ENCODE measurements at places on chromosomes 6 and 20.

GRCh38 chr6:56243518-56244070 is 3.8 kb downstream of the COL21A1 start:
- no peak for DNase-seq

DNA sequence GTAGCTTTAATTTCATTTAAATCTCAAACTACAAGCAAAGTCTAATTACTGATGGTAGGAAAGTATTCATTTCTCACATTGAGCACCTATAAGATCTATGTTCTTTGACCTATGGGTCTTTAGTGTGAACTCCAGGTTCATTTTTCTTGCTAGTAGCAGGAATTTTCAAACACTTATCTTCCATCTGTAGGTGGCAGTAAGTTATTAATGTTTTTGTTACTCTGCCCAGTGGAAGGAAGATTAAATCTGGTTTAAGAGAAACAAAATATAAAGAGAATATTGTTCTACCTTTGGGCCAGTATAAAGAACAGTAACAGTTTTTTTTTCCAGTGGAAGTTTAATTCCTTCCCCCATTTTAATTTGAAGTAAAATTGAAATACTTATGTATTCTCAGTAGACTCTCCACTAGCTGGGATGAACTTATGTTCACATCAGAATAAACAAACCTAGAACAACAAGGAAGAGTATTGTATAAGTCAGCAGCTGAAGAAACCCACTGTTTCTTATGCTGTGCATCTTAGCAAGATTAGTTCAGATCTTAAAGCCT is 328.2 kb downstream of the PHF3 start:
- DNase-seq: no peak

GRCh38 chr6:12968839-12969558 is 252.4 kb downstream of the PHACTR1 start:
- DNase-seq: no peak

DNA sequence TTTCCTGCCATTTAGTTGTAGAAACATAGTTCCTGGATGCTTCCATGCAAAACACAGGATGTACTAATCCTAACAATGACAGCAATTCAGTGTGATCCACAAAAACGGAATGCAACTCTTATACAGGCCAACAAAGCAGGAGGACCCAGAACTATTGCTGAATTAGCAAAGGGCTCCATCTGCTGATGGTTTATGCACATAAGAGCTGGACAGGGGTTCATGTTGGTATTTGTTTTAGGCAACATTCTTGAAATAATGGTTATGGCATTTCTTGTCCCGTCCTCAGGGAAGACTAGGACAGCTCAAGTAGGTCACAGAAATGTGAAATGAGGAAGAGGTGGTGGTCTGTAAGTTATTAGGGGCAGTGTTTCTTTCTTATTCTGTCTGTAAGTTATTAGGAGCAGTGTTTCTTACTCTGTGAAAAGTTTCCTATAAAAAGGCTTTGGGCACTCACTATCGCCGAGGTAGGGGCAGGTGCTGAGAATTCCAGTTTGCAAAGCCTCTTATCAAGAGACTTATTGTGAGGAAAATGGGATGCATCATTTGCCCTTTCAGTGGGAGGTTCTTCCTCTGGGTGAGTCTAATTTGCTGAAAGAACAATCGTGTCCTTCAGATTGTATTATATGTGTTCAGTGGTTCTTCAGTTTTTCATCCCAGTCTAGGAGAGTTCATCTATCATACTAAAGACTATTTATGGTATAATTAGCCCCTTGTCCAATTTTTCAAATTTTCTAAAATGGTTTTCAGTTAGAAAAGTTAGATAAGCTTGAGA is 171.1 kb downstream of the MCHR2 start:
- peak; percentile 69 for DNase-seq

- DNase-seq: no peak
These were observed 9.1 kb upstream of the SNX9 start for GRCh38 chr6:157813750-157814455.

DNA sequence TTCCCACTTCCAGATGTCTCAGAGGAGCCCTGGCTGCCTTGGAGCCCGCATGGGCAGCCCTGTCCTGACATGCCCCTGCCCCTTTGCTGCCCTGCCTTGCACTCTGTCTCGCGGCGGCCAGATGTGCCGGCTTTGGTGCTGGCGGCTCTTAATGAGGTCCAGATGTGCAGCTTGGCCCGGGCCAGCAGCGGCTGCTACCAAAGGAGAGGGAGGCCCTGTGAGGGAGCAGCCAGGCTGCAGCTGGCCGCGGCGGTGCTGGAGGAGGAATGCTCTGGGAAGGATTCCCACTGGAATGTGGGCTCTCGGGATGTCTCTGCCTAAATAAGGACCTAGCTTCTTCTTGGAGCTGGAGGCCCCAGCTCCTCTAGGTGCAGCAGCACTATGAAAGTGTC is 72.4 kb downstream of the FGD2 start:
- DNase-seq: no peak

DNA sequence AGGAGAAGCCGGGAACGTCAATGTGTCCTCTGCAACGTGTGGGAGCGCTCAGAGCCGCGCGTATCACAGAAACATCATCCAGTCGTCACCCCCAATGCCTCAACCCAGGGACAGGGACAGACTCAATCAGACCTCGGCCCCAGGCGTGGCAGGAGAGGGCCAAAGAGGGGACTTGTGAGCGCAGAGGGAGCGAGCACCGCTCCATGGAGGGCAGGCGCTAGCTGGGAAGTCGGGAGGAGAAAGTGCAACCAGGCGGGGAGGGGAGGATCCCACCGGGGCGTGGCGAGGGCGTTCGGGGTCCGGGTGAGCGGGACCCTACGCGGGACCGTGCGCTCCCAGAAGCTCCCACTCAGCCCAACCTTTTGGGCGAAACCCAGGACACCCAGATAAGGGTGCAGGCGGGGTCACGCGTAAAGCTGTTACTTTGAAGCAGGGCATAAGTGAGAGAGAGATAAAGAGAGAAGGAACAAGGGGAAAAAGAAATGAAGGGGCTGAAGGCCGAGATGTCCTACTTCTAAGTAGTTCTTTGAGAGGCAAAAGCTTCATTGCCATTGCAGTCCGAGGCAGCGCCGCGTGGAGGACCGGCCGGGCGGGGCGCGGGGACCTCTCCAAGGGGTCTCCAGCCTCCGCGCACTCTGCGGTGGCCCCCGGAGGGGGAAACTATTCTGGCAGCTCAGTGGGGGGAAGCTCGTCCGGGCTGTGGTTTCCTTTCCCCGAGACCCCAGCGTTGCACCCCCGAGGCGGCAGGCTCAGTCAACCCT is 862 bp upstream of the SOBP start:
- peak; percentile 37 for DNase-seq

- no peak for DNase-seq
These were observed 19.6 kb upstream of the RREB1 start for GRCh38 chr6:7088076-7088742.

DNA sequence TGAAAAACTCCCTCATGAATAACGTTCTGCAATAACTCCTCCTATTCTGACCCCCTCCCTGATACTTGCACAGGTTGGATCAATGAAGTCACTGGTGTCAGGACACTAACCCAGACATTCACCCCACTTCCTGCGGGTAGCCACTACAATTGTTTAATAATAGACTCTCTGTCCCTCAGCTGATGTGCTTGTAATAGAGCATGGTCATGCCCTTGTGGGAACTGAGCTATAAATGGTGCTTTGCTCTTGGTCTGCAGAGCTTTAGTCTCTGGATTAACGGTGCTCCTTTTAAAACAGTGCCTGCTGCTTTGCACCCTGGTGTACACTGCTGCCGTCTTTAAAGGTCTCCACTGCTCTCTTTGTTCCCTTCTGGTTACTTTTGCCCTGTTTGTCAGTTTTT is 127.3 kb downstream of the BACH2 start:
- DNase-seq: no peak

GRCh38 chr20:58847463-58847862 is 3.2 kb downstream of the GNAS-AS1 start:
- DNase-seq: no peak

DNA sequence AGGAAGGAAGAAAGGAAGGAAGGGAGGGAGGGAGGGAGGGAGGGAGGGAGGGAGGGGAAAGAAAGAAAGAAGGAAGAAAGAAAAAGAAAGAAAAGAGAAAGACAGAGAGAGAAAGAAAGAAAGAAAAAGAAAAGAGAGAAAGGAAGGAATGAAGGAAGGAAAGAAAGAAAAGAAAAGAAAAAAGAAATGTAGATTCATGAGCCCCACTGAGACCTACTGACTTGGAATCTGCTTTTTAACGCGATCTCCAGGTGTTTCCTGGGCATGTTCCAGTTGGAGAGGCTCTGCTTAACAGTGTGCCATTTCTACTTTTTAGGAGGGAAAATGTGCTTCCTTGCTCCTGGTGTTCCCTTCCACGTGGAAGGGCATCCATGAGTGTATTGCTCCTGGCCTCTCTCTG is 16.4 kb downstream of the DEFB132 start:
- DNase-seq: no peak

DNA sequence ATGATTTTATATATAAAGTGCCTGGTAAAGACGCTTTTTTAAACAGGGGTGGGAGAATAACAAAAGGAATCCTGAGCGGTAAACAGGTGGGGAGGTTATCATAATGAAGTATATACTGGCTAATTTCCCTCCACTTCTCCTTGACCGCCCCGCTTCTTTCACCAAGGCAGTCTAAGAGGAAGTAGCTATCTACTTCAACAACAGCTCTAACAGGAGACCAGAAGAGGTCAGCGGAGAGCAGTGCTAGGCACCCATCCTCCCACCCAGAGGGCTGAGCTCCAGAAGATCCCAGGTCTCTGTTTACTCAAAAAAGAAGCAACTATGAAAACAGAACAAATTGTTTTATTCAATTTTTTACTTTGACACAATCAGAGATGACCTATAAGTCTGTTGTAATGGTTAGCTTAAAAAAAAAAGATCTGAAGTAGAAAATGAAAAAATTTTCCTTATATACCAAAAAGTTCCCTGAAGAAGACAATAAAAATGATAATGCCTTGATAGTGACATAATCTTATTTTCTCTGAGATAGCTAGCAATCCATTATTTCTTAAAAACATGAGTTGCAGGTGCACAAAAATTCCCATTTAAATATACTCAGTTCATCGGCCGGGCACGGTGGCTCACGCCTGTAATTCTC is 141.1 kb downstream of the PDSS2 start:
- peak; percentile 59 for DNase-seq

DNA sequence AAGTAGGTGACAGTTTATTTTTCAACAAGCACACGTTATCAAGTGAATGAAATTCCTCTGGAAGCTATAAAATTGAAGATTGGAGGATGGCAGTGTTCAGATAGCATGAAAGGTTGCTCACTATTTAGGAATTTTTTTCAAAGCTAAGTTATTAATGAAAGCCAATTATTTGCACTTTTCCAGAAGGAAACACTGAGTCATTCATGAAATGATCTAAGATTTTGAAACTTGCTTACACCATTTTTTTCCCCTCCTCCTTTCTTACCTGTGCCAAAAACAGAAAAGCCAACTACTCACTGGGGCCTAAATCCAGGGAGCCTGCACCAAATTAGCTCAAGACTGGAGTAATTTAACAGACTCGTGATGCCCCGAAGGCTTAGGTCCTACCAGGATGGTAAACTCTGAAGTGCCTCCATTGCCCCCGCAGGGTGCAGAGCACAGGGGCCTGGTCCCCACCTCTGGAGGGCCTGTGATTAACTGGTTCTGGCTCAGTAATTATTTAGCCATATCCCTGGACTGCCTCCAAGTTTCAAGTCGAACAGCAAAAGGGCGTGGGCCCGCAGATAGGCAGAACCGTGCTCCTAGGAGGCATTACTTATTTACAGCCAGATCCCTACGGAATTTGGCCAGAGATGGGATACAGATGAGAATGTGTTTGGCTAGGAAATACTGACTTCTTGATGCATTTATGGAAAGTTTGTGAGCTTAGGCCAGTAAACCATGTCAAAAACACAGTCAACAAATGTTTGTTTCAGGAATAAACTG is 28.0 kb upstream of the ZNF217 start:
- DNase-seq: peak; percentile 13

- DNase-seq: no peak
These were observed 21.5 kb upstream of the TMEM244 start for GRCh38 chr6:129882510-129883023.

GRCh38 chr6:125008957-125009356 is 46.7 kb downstream of the RNF217 start:
- DNase-seq: no peak

DNA sequence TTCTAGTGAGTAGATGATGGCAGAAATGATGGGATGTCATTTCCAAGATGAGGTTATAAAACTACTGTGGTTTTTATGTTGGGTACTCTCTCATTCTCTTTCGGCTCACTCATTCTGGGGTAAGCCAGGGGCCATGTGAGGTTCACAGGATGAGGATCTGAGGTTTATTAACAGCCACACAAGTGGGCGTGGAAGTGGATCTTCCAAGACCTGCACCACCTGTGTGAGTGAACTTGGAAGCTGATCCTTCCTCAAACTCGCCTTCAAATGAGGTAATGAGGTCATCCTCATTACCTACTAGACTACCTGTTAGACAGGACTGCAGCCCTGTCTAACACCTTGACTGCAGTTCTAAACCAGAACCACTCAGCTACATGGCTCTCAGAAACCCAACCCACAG is 45.1 kb upstream of the TAGAP start:
- DNase-seq: no peak

DNA sequence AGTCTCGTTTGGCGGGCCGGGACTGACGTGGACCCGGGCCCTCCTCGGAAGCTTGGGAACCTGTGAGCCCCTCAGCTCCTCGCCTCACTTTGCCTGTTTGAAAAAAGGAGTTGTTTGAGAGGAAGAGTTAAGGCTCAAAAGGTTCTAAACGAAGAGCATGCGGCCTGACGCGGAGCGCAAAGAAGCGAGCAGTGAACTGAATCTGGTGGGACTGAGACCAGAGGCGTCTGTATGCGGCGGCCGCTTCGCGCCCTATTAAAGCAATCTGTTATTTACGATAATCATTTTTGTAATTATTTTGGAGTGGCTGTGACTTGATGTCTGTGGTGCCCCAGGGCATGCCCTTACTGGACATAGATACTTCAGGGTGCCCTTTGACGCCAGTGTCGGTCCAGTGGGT is 3.3 kb upstream of the TFAP2C start:
- no peak for DNase-seq

DNA sequence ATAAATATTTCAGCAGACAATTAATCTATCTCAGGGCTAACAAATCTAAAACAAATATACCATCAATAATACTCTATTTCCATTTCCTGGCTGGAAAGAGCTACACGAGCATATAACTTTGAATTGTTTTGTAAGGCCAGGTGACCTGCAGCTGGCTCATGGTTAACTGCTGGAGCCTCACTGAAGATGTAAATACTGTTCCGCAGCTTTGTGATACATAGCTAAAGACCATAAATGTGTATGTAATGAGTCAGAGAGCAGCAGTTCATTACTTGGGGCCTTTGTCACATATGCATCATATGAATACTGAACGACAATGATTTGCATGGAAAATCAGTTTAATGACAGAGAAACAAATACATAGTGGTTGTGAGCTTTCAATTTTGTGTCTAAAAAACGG is 109.4 kb upstream of the CCN2 start:
- DNase-seq: no peak
